CD4-positive, alpha-beta T cell treated with Interleukin-6 at 100 ng/mL for 8 hours (primary cell): ENCODE measurements at places on chromosomes 1 and 21.
A peak's percentile ranks its signal among the peaks of the same experiment; 100 is the strongest.

- DNase-seq, result no peak
Observed at GRCh38 chr1:197440715-197441114, 172.7 kb downstream of the CRB1 start.

GRCh38 chr1:201077116-201077515, 35.1 kb downstream of the CACNA1S start:
- DNase-seq, result no peak

GRCh38 chr1:201334325-201335173, 42.9 kb downstream of the TNNT2 start:
- no peak for DNase-seq

DNA sequence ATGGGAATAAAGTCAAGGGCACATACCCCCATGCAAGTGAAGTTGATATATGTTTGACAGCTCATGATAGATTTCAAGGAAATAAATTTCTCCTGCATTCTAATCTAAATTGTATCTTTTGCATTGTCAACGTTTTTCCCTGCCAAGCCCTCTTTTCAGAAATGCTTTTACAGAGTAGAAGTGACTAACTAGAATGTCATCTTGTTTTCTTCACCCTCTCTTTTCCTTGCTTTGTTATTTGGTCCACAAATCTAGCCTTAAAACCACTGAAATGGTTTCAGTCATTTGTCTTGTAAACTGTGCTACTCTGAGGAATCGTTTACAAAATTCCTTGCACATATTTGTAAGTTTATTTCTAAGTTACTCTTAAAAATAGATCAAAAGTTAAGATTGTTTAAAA, 600.8 kb upstream of the CXADR start:
- DNase-seq, result no peak

GRCh38 chr1:198445872-198446271, 94.6 kb downstream of the ATP6V1G3 start:
- DNase-seq, result no peak

GRCh38 chr1:150476754-150477153, 10.5 kb upstream of the TARS2 start:
- no peak for DNase-seq

DNA sequence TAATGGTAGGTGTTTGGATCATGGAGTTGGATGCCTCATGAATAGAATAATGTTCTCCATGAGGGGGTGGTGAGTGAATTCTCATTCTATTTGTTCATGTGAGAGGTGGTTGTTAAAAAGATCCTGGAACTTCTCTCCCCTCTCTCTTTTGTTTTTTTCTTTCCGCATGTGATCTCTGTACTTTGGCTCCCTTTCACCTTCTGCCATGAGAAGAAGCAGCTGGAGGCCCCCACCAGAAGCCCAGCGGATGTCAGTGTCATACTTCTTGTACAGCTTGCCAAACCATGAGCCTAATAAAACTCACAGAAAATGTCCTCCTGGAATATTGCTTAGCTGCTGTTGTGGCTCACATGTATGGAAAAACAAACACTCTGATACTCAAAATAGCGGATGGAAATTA, 1212.3 kb upstream of the NCAM2 start:
- DNase-seq, result no peak

DNA sequence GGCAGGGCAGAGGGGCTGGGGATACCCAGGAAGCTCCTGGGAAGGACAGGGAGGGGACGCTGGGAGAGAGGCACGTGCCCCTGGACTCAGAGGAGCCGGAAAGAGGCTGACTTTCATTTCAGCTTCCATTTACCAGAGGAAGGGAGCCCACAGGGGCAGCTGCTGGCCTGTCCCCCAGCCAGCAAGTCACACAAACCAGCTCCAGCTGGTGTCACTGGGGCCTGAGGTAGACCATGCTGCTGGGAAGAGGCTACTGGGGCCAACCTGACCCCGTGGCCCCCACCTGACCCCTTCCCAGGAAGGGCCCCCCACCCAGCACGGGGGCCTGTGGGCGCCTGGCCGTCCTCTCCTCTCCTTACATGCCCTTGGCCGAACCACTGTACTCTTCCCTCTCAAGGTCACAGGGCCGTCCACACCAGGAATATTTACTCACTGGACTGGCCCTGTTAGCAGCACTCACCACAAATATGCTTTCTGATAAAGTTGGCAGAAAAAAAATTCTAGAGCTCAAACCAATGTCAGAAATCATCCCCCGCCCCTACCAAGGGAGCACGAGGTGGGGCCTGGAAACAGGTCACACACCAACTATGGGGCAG, 110.5 kb downstream of the CASZ1 start:
- DNase-seq, result no peak

DNA sequence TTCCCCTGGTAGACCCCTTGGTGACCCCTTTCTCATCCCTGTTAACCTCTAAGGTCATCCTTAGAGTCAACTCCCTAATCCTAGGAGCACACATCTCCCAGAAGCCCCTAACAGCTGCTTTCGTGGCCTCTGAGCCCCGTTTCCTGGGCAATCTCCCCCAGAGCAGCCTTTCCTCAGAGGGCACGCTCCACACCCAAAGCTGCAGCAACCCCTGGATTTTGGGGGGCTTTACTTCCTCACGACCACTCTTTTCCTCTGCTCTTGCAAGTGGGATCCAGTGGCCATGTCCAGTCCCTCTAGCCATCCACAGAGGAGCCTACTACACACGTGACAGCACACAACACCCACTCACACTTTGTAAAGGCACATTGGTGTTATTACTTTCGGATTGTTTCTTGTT, 13.8 kb downstream of the ABCA4 start:
- DNase-seq, result no peak

- no peak for DNase-seq
Observed at GRCh38 chr1:111719674-111720132, 19.5 kb downstream of the INKA2 start.

- no peak for DNase-seq
Observed at GRCh38 chr1:47812904-47813514, 184.2 kb downstream of the TRABD2B start.

DNA sequence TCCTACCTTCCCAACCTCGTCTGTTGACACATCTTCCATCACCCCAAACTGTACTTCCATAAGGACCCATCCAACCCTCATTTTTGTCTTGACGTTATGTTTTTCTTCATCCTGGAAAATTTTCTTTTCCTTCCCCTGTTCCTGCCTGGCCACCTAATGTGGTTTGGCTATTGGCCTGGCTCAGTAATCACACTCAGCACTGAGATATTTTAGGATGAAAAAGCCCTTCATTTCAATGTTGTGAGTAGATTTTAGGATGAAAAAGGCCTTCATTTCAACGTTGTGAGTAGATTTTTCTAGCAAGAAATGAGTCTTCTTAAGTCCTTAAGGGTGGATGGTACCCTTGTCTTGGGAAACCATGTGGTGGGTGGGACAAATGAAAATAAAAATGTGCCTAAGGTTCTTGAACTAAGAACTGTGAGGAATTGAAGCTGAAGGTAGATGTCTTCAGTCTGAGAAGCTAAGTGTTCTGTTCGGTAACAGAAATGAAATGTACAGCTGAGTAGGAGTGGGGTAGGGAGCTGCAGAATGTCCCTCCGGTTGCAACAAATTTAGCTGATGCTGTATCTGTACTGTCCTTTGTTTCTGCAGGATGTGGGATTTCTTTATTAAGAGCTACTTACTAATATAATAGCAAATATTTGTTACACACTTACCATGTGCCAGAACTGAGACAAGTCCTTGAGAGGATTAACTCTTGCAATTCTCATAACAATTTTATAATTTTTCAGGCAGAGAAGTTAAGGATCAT, 36.1 kb downstream of the DNTTIP2 start:
- DNase-seq, result no peak

GRCh38 chr1:168637350-168637991, 61.1 kb downstream of the XCL1 start:
- DNase-seq, result no peak

- DNase-seq, result no peak
Observed at GRCh38 chr1:212620293-212620692, 11.7 kb downstream of the ATF3 start.

- DNase-seq, result peak; percentile 76
Observed at GRCh38 chr1:205255941-205256780, 28.4 kb downstream of the TMCC2 start.

DNA sequence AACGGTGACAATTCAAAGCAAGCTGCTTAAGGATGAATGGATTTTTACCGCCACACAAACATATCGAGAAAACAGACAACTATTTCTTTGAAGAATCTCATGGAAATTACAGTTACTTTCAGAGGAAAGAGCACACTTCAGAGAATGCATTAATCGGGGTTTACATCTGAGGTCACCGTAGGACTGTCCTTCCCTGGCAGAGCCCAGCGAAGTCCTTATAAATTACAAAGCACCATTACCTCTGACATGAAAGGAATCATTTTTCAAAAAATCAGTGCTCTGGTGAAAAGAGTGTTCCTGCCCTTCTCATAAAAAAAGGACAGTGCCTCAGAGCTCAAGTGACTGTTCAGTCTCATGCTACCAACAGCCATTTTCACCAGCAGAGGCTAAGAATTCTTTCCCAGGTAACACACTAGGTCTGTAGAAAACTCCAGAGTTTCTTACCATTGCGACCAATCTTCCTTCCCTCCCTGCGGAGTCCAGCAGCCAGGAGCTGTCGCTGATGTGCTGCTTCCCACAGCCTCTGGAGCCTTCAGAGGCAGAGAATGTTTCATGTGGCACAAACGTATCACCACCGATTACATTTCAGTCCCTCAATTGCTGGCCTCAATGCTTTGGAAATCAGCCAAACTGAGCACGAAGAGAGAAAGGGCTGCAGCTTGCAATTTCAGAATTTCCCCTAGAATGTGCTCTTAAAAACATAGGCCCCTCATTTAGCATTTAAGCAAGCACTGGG, 75.4 kb downstream of the PLD5 start:
- DNase-seq, result no peak

- DNase-seq, result no peak
Observed at GRCh38 chr1:160605792-160606479, 26.6 kb upstream of the CD84 start.

- DNase-seq, result peak; percentile 53
Observed at GRCh38 chr1:232627645-232628334, 2.1 kb downstream of the SIPA1L2 start.

GRCh38 chr1:226215239-226215638, 8.2 kb upstream of the MIXL1 start:
- DNase-seq, result no peak

- no peak for DNase-seq
Observed at GRCh38 chr1:61851235-61851634, 109.0 kb downstream of the PATJ start.

DNA sequence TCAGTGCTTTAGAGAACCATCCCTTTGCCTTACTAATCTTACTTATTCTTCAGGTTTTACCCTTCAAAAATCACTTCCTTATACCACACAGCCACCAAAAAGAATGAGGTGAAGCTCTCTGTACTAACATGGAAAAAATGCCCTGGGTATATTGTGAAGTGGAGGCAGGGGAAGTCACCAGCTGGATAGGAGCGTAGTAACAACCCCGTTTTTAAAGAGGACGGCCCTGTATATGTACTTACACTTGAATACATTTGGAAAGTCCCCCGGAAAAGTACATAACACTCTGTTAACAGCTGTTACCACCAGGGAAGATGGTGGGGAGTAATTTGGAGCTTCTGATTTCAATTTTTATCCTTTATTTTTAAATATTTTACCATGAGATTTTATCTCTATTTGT, 28.2 kb upstream of the KHDRBS1 start:
- DNase-seq, result peak; percentile 44

- DNase-seq, result no peak
Observed at GRCh38 chr1:18174037-18174436, 66.4 kb downstream of the IGSF21 start.

GRCh38 chr1:205355075-205355453, 1.7 kb downstream of the KLHDC8A start:
- DNase-seq, result no peak

DNA sequence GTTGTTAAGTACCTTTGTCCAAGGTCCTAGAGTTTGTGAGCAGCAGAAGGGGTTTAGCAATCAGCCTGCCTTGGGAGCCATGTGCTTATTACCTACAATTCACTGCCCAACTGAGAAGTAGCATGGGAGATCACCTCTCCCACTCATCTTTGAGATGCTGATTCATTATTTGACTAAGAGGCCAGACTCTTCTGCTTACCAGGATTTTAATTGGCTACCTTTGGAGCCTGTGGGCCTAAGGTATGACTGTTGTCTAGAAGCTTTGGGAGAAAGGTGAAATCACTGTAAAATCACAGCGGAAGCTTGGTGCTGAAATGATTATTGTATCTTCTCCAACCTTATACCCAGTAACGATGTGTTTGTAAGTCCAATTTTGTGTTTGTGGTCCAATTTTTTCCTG, 213.4 kb downstream of the ST6GALNAC3 start:
- no peak for DNase-seq

DNA sequence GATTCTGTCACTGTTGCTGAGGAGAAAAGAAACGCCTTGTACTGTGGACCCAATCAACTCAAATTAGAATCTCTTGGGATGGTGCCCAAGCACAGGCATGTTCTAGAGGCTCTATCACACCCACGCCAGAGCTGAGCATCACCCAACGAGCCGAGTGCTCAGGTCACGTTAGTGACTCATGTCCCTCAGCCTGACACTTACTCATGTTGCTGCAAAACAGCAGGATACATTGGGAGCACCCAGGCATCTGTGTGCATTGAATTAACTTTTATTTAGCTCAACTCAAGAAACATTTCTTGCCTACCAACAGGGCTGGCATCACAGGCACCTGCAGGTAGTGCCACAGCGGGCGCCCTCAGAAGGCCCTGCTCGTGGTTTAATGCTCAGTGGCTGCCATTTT, 149.8 kb downstream of the ETS2 start:
- DNase-seq, result no peak

DNA sequence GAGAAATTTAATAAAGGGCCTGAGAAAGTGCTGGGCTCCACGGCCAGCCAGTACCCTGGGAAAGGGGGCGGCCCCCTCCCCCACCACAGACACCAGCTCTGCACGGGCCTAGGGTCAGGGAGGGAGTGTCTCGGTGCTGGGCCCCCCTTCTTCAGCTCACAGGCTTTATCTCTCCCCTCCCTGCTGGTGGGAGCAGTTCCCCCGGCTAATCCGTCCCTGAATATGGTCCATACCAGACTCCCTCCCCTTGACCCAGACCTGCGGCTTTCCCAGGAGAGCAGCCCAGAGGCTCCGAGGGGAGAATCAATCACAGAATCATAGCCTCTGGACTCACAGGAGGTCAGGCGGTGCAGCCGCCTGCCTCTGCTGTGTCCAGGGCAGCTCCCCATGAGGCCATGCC, 26.0 kb upstream of the RSPO1 start:
- no peak for DNase-seq

DNA sequence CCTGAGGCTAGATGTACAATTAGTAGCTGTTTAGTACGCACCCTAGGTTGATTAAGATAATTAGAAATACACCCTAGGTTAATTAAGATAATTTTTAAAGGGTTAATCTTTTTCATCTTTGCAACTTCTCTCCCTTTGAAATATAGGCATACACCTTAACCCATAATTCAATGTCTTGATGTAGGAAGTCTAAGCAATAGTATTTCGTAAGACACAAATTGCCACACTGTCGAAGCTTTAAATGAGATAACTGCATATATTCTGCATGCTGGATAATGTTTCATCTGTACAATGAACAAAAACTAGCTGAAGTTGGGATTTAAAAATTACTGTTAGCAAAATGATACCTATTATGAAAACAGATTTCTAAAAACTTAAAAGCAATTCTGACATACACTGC, 122.9 kb downstream of the EVI5 start:
- DNase-seq, result no peak

- DNase-seq, result peak; percentile 56
Observed at GRCh38 chr1:168466092-168466713, 77.6 kb downstream of the XCL2 start.

- no peak for DNase-seq
Observed at GRCh38 chr1:205714190-205714905, 34.0 kb upstream of the SLC45A3 start.
